ENCODE measurements at places on chromosomes 4 and X.

GRCh38 chr4:104205116-104205515 is 289.6 kb downstream of the CXXC4 start:
- no peak for DNase-seq

DNA sequence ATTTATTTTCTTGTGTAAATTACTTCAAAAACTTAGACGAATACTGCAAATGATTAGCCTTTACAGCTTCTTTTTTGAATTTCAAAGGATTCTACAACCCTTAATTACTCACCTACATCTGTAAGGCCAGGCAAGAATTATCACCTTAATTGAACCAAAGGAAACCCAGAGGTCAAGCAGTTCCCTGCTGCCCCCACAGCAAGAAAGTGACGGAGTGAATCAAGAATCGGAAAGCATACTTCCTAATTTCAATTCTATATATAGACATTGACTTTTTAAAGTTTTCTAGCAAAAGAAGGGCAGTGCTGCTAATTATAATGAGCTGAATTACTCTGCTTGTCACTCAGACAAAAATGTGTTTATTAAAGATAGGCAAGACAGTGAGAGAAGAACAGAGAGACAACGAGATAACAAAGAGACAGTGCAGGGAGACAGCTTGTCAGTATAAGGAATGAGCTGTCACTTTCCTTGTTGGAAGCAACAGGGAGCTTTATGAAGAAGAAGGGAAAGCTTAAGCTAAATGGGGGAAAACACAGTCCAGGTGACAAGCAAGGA is 47.5 kb upstream of the SPANXN4 start:
- no peak for DNase-seq

DNA sequence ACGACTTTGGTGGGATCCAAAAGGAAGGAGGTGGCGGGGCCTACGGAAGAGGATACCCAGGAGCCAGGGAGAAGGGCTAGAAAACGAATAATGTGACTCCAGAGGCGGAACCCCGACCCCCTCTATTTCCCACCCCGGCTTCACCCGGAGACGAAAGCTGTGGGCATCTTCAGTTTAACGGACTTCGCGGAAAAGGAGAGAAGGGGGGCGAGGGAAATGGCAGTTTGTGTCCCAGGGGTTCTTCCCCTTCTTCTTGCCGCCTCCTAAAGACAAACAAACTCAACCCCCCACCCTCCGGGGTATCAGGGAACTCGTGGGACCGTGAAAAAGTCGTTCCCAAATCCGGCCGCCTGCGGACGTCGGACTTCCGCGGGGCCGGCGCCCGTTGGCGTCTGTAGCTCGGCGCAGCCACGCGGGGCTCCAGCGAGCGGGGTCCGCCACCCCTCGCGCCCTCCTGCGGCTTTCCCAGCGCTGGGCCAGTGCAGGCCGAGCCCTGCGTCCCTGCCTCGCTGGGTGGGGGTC is 3.6 kb upstream of the LEF1 start:
- DNase-seq = no peak

DNA sequence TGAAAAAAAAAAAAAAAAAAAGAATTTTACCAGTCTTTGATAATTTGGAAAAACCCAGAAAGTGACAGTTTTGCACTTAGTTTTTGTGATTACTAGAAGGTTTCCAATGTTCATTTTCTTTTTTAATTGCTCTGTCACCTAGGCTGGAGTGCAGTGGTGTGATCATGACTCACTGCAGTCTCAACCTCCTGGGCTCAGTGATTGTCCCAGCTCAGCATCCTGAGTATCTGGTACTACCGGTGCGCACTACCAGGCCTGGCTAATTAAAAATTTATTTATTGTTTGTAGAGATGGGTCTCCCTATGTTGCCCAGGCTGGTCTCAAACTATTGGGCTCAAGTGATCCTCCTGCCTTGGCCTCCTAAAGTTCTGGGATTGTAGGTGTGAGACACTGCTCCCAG is 3.3 kb downstream of the NUDT9 start:
- no peak for DNase-seq

- DNase-seq = no peak
Measured at GRCh38 chrX:136183917-136184316, 36.6 kb downstream of the FHL1 start.

GRCh38 chrX:24340501-24340900 is 19.9 kb upstream of the SUPT20HL1 start:
- DNase-seq = no peak

DNA sequence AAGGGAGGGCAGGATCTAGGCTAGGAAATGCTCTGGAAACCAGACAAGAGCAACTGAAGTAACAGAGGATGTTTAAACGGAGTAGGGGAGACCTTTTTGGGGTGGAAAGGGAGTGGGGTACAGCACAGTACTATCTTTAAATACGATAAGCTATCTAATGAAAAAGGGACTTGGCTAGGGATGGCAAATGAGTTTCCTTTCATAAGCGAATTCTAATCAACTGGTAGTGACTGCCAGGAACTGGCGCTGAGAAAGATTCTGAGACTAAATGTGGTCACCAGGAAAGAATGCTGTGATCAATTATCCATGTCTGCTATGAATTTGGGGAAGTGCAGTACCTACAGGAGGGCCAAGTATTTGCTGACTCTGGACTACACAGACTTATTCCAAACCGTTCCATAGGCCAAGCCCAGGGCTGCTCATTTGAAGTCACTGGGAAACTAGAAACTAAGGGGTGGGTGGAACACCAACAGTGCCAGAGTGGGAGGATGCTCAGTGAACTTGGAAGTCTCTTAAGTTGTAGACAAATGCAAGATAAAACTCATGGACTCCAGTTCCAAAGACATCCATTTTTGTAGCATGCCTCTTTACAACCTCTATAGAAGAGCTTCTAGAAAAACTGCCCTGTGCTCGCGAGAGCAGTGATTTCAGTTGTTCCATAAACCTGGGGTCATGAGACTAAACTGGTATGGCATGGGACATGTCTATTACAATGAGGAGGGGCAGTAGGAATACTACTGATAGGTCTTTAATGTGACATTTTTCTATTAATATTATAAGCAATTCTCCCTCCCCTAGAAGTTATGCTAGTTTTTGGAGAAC is 2.0 kb downstream of the TRAPPC2 start:
- DNase-seq = no peak

DNA sequence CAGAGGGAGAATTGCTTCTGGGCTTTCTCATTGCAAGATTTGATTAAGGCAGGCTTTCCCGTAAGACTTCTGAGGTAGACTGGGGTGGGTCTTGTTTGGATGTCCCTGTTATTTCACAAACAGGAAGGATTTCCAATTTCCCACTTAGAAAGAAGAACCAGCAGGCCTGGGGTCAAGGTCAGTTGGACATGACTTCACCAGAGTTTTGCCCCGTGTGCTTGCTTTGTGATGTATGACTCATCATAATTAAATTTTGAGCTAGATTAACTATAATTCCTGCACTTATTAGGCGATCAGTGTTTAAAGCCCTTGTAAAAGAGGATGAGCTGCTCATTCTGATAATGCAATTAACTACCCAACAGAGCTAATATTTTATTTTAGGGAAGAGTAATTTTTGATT is 32.8 kb upstream of the ARHGAP36 start:
- no peak for DNase-seq

- no peak for DNase-seq
Measured at GRCh38 chrX:106952988-106953387, 32.8 kb downstream of the CLDN2 start.

DNA sequence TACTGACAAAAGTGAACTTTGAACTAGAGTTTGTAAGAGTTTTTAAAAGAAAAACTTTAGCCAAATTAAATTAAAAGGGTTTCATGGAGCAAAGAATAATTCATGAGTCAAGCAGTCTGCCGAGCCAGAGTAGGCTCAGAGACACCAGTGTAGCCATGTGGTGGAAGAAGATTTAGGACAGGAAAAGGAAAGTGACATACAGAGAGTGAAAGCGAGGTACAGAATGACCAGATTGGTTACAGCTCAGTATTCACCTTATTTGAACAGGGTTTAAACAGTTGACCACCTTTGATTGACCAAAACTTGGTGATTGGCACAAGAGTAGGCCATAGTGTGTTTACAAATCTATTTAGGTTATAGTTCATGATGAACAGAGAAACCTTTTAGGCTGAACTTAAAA is 377.8 kb downstream of the KLHL4 start:
- no peak for DNase-seq

- DNase-seq = no peak
Measured at GRCh38 chr4:89298155-89298554, 9.4 kb downstream of the GPRIN3 start.

DNA sequence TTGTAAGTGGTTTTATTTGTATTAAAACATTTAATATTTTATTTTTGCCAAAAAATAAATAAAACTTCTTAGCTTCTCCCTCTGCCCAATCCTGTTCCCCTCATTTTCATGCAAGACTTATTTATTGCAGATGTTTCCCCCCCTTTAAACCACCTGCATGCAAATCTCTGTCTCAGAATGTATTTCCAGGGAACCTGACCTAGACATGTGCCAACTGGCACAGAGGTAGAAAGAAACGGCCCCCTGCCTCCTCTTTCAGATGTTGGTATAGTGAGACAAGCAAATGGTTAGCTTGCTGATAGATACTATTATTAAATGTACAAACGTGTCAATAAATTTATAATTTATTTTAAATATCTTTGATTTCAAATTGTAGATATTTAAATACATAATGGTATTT is 47.1 kb downstream of the KLF3 start:
- no peak for DNase-seq

GRCh38 chr4:183729069-183729406 is 69.9 kb downstream of the TRAPPC11 start:
- DNase-seq = no peak

DNA sequence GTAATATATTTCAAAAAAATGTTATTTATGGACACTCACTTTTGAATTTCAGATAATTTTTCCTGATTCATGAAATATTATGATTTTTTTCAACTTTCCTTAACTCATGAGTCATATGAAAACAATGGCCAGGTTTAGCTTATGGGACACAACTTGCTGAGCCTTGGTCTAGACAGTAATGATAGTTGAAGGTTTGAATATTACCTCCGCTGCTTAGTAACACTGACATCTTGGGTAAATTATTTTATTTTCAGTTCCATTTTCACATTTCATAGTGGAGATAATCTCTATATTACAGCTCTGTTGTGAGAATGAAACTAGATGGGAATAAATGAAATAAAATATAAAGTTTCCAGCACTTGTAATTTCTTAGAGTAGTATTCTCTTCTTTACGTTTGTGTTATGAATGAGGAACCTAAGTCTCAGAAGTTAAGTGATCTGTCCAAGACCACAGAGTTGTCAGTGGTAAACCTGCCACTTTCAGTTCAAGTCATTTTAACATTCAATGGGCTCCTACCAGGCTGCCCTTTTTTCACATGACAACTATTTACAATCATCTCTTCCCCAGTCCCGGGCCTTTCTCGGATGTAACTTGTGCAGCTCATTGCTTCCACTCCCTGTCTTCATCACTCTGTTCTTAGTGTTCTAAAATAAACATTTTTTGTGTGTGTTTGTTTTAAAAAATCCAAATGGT is 46.8 kb upstream of the GC start:
- no peak for DNase-seq

GRCh38 chr4:97656044-97656720 is 487.1 kb downstream of the STPG2 start:
- DNase-seq = no peak

- DNase-seq = no peak
Measured at GRCh38 chrX:152929898-152930297, 32.0 kb downstream of the ZNF185 start.

- no peak for DNase-seq
Measured at GRCh38 chr4:67935888-67936287, 27.4 kb downstream of the TMPRSS11A start.

- no peak for DNase-seq
Measured at GRCh38 chrX:24426340-24426913, 38.7 kb upstream of the PDK3 start.

- no peak for DNase-seq
Measured at GRCh38 chr4:173685165-173685830, 155.3 kb upstream of the HAND2 start.

DNA sequence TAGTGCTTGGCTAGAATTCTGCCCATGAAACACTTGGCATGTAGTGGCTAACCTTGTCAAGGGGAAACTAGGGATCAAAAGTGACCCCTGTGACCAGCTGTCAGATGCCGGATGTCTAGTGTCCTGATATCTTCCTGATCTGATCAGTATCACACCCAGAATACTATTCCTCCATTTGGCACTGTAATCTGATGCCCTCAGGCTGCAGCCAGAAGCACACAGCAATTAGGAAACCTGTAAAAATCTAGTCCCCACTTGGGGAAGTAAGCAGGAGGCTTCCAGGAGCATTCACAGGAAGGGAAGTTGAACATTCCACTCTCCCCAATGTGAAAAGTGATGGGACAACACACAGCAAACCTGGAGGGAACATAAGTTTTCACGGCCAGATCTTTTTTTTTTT is 125.1 kb downstream of the HS6ST2 start:
- DNase-seq = no peak

- DNase-seq = no peak
Measured at GRCh38 chr4:101349801-101350064, 2.4 kb upstream of the PPP3CA start.

- DNase-seq = no peak
Measured at GRCh38 chrX:78092296-78092695, 11.8 kb upstream of the PGK1 start.

- no peak for DNase-seq
Measured at GRCh38 chr4:84215217-84215616, 283.9 kb downstream of the NKX6-1 start.

- DNase-seq = no peak
Measured at GRCh38 chr4:147513091-147513490, 32.2 kb downstream of the EDNRA start.

DNA sequence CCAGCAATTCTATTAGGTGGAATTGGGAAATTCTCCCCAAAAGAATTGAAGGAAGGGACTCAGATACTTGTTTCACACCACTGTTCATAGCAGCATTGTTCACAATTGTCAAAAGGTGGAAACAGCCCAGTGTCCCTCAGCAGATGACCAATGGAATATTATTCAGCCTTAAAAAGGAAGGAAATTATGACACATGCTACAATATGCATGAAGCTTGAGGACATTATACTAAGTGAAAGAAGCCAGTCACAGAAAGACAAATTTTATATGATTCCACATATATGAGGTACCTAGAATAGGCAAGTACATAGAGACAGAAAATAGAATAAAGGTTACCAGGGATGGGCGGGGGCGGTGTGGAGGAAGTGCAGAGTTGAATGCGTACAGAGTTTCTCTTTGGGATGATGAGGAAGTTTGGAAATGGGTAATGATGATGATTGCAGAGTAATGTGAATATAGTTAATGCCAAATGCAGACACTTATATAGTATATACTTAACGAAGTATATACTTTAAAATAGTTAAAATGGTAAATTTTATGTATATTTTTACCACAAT is 29.6 kb downstream of the DOCK11 start:
- no peak for DNase-seq

- no peak for DNase-seq
Measured at GRCh38 chrX:17579026-17579425, 158.3 kb upstream of the SCML1 start.

- no peak for DNase-seq
Measured at GRCh38 chrX:68989865-68990606, 161.2 kb downstream of the EFNB1 start.

- DNase-seq = no peak
Measured at GRCh38 chrX:54074826-54075225, 30.6 kb upstream of the PHF8 start.

DNA sequence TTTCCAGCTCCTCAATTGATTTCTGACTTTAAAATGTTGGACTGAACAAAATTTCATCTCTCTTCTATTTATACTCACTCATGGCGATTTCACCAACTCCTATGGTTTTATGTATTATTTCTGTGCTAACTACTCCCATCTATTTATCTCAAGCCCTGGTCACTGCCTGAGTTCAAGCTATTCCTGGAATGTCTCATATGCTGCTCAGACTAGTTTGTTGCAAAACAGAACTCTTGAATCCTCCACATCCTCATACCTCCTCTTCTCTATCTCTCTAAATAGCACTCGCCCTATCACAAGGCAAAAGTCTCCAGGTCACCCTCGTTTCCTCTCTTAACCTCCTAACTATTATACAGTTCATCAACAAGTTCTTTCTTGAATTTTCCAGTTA is 19.0 kb upstream of the DDX60 start:
- no peak for DNase-seq
